ENCODE measurements at places on chromosomes 5 and 9. TPM values are rescaled to one million over a fixed set of nuclear protein-coding genes. Genes with fewer than 3 reads are reported as not detected.

SPINK6 gene
- total RNA-seq, result not detected

PRUNE2 gene
- total RNA-seq, result 0.78 TPM

PCDHA9 gene
- total RNA-seq, result not detected

CACFD1 gene
- total RNA-seq, result 1.1 TPM

GRCh38 chr5:92242170-92242569 lies 859.1 kb upstream of the ARRDC3 start:
- no peak overlapping the region for H3K4me3 ChIP-seq
- no peak overlapping the region for H3K27ac ChIP-seq
- no peak for DNase-seq
- H3K27me3 ChIP-seq, result no peaks in the 10 kb centered on the region
- no peaks in the 10 kb centered on the region for H3K4me1 ChIP-seq

- H3K4me3 ChIP-seq, result peak overlapping the region; percentile 72
- peak overlapping the region; percentile 79 for H3K27ac ChIP-seq
- peaks cover 9% of the 10 kb centered on the region for H3K4me1 ChIP-seq
- no peaks in the 10 kb centered on the region for H3K36me3 ChIP-seq
- no peak for DNase-seq
- no peaks in the 10 kb centered on the region for H3K27me3 ChIP-seq
Measured at GRCh38 chr5:32311404-32312196, 1.1 kb downstream of the MTMR12 start.

DNA sequence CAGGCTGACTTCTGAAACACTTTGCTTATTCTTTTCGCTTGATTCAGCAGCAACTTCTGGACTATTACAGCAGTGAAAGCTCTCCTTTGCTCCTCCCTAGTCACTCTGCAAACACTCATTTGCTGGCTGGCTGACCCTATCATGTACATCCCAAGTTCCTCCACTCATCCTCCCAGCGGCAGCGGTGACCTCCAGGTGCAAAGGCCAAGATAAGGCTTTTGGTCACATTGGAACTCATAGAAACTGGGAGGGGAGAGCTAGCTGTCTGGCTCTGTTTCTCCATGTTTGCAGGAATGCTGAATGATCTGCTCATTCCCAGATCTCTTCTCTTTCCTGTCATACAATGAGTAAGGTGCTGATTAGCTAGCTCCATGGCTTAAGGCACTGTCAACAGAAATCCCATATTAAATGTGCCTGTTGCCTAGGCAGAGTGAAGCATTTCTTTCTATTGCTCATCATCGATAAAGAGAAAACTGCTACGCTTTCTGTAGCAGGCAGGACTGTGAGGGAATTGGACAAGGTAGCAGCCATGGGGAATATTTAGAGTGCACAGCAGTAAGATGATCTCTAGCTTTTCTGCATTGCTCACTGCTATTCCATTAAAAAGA lies 250.5 kb upstream of the PDE4D start:
- no peaks in the 10 kb centered on the region for H3K27me3 ChIP-seq
- H3K36me3 ChIP-seq, result no peaks in the 10 kb centered on the region
- DNase-seq, result no peak
- H3K4me1 ChIP-seq, result no peaks in the 10 kb centered on the region
- no peak overlapping the region for H3K27ac ChIP-seq

DNA sequence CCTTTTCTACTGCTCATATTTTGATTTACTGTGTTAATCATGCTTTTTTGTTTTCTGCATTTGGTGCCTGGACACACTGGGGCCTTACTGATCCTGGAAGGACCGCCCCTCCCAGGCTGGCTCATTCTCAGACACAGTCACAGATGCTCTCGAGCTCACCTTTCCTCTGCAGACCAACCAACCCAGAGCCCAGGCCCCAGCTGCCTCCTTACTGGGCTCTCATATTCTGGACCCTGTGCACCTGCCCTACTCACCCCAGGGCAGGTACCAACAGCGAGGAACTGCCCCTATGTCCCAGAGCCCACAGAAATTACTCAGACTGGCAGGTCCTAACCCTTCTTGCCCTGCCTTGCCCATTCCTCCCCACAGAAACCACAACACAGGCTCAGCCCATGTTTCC lies 6.6 kb upstream of the OR2V2 start:
- H3K4me1 ChIP-seq, result no peaks in the 10 kb centered on the region
- no peak for DNase-seq
- H3K4me3 ChIP-seq, result no peak overlapping the region
- H3K27me3 ChIP-seq, result no peaks in the 10 kb centered on the region
- no peak overlapping the region for H3K27ac ChIP-seq

GRCh38 chr9:21789541-21790037 lies 12.8 kb upstream of the MTAP start:
- no peaks in the 10 kb centered on the region for H3K27me3 ChIP-seq
- H3K27ac ChIP-seq, result no peak overlapping the region
- DNase-seq, result peak; percentile 62

GRCh38 chr5:87399720-87400119 lies 13.0 kb downstream of the CCNH start:
- H3K4me1 ChIP-seq, result peaks cover 11% of the 10 kb centered on the region
- peaks cover 22% of the 10 kb centered on the region for H3K36me3 ChIP-seq
- DNase-seq, result no peak
- H3K4me3 ChIP-seq, result no peak overlapping the region
- H3K27ac ChIP-seq, result peak overlapping the region; percentile 16
- H3K27me3 ChIP-seq, result no peaks in the 10 kb centered on the region

- H3K4me3 ChIP-seq, result no peak overlapping the region
- DNase-seq, result no peak
- H3K27me3 ChIP-seq, result no peaks in the 10 kb centered on the region
Measured at GRCh38 chr5:109349388-109349787, 60.4 kb downstream of the PJA2 start.

DNA sequence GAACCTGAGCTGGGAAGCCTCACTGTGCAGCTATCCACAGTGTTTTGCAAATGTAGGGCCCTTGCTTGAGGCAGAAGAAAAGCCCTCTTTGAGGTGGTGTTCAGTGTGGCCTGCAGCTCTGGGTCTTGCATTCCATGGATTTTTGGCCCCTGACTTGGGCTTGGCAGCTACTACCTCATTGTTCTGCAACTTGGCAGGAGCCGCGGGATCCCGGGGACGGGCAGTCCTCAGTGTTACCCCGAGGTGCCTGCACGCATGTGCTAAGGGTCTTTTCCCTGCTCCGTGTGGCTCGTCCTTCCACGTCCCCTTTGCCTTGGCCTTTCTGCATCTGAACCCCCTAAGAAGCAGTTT lies 39.8 kb downstream of the NEK6 start:
- no peak overlapping the region for H3K27ac ChIP-seq
- H3K4me3 ChIP-seq, result no peak overlapping the region
- DNase-seq, result no peak
- H3K27me3 ChIP-seq, result no peaks in the 10 kb centered on the region

DNA sequence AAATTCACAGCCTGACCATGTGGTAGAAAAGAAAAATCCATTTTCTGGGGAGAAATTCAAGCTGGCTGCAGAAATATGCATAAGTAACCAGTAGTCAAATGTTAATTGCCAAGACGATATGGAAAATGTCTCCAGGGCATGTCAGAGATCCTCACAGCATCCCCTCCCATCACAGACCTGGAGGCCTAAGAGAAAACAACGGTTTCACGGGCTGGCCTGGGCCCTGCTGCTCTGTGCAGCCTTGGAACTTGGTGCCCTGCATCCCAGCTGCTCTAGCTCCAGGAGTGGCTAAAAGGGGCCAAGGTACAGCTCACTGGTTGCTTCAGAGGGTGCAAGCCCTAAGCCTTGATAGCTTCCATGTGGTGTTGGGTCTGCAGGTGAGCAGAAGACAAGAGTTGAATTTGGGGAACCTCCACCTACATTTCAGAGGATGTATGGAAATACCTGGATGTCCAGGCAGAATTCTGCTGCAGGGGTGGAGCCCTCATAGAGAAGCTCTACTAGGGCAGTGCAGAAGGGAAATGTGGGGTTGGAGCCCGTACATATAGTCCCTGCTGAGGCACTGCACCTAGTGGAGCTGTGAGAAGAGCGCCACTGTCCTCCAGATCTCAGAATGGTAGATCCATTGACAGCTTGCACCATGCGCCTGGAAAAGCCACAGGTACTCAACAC lies 49.7 kb downstream of the PTBP3 start:
- no peak overlapping the region for H3K4me3 ChIP-seq
- H3K4me1 ChIP-seq, result no peaks in the 10 kb centered on the region
- no peak for DNase-seq
- H3K27me3 ChIP-seq, result no peaks in the 10 kb centered on the region

DNA sequence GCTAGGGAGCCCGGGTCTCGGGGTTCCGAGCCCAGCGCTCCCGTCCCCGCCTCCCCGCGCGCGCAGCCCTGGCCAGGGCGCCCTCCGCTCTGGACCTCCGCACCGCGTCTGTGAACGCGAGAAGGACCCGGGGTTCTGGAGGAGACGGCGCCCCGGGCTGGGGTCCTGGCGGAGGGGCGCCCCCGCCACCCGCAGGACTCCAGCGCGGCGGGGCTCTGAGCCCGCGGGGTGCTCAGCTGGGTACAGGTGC lies 431 bp downstream of the TMOD1 start:
- H3K27ac ChIP-seq, result no peak overlapping the region
- no peaks in the 10 kb centered on the region for H3K36me3 ChIP-seq
- DNase-seq, result no peak
- peak overlapping the region; percentile 24 for H3K4me3 ChIP-seq
- peaks cover 9% of the 10 kb centered on the region for H3K4me1 ChIP-seq
- peaks cover 5% of the 10 kb centered on the region for H3K27me3 ChIP-seq

DNA sequence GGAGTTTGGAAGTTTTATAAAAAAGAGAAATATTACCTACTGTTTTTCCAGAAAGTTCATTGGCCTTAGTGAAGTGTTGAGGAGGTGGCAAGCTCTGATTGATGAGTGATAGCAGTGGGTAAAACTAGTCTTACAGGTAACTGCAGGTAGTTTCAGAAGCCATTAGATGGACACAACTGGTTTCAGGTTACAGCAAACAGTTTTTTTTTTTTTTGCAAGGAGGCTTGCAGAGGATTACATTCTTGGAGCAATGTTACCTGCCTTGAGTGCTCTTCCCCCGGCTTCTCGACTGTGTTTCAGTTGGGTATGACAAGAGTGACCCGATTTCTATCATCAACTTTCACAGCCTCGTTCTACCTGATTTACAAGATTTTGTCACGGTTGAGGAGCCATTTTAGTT lies 333.4 kb downstream of the YTHDC2 start:
- DNase-seq, result no peak
- H3K27me3 ChIP-seq, result no peaks in the 10 kb centered on the region
- H3K36me3 ChIP-seq, result no peaks in the 10 kb centered on the region
- H3K27ac ChIP-seq, result no peak overlapping the region
- H3K4me3 ChIP-seq, result no peak overlapping the region

GRCh38 chr5:136215812-136216211 lies 22.9 kb upstream of the SMIM32 start:
- no peak overlapping the region for H3K27ac ChIP-seq
- H3K4me3 ChIP-seq, result no peak overlapping the region
- no peaks in the 10 kb centered on the region for H3K36me3 ChIP-seq
- DNase-seq, result no peak
- no peaks in the 10 kb centered on the region for H3K27me3 ChIP-seq

GRCh38 chr9:98171176-98171925 lies 21.1 kb downstream of the CORO2A start:
- no peak for DNase-seq
- H3K4me3 ChIP-seq, result no peak overlapping the region
- no peaks in the 10 kb centered on the region for H3K27me3 ChIP-seq
- H3K36me3 ChIP-seq, result no peaks in the 10 kb centered on the region

DNA sequence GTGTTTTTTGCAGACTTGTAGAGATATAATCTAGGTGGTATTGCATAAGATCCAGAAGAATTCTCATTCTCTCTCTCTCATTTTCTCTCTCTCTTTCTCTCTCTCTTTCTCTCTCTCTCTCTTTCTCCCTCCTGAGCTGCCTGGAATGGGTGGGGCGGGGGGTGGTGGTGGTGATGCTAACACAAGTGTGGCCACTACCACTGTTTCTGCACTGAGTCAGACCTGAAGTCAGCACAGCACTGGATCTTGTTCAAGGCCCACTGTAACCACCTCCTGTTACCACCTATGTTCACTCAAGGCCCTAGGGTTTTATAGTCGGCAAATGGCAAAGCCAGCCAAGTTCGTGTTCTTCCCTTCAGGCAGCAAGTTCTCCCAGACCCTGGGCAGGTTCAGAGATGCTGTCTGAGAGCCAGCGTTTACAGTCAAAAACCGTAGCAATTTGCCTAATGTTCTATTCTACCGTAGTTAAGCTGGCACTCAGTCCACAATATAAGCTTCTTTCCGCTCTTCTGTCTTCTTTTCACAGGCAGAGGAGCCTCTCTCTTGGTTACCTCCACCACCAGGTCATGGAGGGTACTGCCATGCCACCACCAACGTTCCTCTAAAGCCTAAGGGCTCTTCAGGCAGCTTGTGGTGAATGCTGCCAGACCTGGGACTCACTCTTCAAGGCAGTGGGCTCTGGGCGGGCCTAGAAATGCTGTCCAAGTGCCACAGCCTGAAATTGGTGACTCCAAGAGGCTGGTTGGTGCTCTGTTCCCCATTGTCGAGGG lies 235.7 kb upstream of the PRR16 start:
- no peak overlapping the region for H3K4me3 ChIP-seq
- no peak overlapping the region for H3K27ac ChIP-seq
- no peak for DNase-seq
- H3K4me1 ChIP-seq, result no peaks in the 10 kb centered on the region

DNA sequence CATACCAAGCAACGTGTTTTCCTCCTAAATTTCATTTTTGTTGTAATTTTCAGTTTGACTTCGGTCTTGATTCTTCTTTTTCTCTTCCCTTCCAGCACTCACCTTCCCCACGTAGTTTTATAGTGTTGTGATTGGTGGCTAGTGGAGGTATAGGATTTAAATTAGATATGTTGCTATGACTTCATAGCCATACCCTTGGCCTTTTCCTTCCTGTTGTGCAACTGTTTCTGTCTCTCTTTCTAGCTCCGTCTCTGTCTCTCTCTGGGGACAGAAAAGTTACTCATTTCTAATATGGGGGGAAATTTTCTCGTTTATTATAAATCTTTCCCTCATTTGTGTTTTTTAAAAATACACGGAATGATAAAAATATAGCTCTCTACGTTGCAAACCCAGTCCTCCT lies 20.6 kb upstream of the C5orf24 start:
- H3K4me3 ChIP-seq, result no peak overlapping the region
- H3K4me1 ChIP-seq, result no peaks in the 10 kb centered on the region
- no peak overlapping the region for H3K27ac ChIP-seq
- H3K27me3 ChIP-seq, result no peaks in the 10 kb centered on the region
- peaks cover 7% of the 10 kb centered on the region for H3K36me3 ChIP-seq
- no peak for DNase-seq

Measured in naive thymus-derived CD4-positive, alpha-beta T cell (primary cell).